ENCODE measurements at places on chromosomes 1 and 21.

GRCh38 chr1:39441797-39442196 lies 49.6 kb upstream of the BMP8A start:
- no peak for DNase-seq

- DNase-seq: no peak
Observed at GRCh38 chr1:39478126-39478915, 13.1 kb upstream of the BMP8A start.

GRCh38 chr1:10185759-10186158 lies 24.6 kb upstream of the KIF1B start:
- no peak for DNase-seq

DNA sequence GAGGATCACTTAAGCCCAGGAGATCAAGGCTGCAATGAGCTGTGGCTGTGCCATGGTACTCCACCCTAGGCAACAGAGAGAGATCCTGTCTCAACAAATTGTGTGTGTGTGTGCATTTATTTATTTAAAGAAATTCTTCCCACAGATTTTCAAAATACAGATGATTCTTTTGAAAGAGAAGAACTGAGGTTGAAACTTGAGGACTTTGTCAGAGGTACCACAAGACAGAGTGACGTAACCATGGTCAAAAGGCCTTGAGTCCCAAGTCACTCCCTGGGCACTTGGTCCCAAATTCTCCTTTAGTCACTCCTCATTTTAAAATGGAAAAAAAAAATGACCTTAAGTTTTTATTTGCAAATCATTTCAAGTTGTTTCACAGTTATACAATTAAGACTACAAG lies 57.4 kb downstream of the TIAM1 start:
- no peak for DNase-seq

GRCh38 chr1:166485620-166486019 lies 318.8 kb upstream of the FAM78B start:
- no peak for DNase-seq

- DNase-seq: peak; percentile 13
Observed at GRCh38 chr1:33348676-33349080, 27.8 kb upstream of the A3GALT2 start.

GRCh38 chr1:247113094-247113497 lies 8.9 kb upstream of the ZNF669 start:
- no peak for DNase-seq

DNA sequence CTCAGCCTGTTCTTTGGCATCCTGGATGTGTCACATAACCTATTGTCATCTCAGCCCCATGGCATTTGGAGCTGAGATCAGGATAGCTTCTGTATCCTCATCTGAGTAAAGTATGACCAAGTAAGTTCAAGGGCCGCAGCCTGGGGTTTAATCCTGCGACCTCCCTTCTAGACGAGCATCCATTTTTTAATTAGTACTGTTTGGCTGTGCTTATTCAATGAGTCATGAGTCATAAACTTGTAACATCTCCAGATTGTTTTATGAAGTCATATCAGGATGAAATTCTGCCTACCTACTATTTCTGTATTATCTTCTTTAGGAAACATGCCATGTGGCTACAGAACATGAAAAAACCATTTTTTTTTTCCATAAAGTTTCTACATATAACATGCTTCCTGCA lies 119.1 kb downstream of the ERG start:
- no peak for DNase-seq

GRCh38 chr1:204413170-204413535 lies 1.5 kb upstream of the PPP1R15B start:
- no peak for DNase-seq

DNA sequence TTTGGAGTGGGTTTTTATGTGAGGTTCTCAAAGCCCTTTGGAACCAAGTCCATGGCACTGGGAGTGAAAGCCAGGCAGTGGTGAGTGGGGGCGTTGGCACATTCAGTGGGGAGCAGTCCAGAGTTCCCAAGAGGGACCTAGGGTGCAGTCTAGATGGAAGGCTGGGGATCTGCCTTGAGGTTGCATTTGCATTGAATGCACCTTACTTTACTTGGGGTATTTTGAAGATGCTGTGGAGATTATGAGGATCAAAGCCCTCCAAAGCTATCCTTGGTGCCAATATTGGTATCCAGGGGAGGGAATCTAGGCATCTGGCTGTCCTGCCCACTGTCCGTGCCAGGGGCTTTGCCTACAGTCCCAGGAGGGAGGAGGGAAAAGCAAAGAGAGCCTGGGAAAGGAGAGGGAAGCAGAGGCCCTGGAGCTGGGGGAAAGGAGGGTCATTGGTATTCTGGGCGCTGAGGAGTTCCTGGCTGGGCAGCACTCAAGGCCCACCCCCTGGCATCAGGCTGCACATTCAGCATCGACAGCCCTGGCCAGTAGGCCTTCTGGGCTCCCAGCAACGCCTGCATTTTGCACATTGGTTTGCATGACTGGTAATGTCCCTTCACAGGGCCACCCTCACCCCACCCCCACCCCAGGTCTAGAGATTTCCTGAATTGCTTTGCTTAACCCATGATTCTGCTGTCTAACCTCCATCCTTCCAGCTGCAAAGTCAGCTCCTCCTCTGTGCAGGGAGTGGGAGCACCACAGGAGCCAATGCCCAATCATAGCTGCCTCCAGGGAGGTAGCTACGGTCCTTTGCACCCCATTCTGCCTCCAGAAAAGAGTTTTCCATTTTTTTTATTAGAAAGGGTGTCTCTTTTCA lies 843 bp upstream of the BCAN start:
- DNase-seq: no peak

All from CD4-positive, alpha-beta T cell treated with Interleukin-10 for 1 hour (primary cell).